Foreskin keratinocyte (primary cell): ENCODE measurements at places on chromosomes 16 and 17. TPM values are rescaled to one million over a fixed set of nuclear protein-coding genes. Genes with fewer than 3 reads are reported as not detected.

Gene GNG13
- not detected in 2 replicates for total RNA-seq

Gene TP53TG3C
- total RNA-seq, result not detected in 2 replicates

Gene MTHFSD
- total RNA-seq, result 12.7 and 13.1 TPM in 2 replicates

Gene CTRB1
- not detected in 2 replicates for total RNA-seq

Gene CACNA1G
- 0.20 and 0.28 TPM in 2 replicates for total RNA-seq

Gene KCNH4
- total RNA-seq, result not detected in 2 replicates

Gene KRTAP3-2
- not detected in 2 replicates for total RNA-seq

Gene SULT1A2
- total RNA-seq, result 0.25 TPM in 1 of 2 replicates, not detected in the other

Gene NPIPA3
- total RNA-seq, result 4.0 and 5.1 TPM in 2 replicates

Gene STX1B
- total RNA-seq, result 0.39 and 0.61 TPM in 2 replicates

Gene MMP25
- 0.35 and 1.8 TPM in 2 replicates for total RNA-seq

Gene IL17C
- not detected in 2 replicates for total RNA-seq

Gene CARD14
- total RNA-seq, result 0.04 and 0.24 TPM in 2 replicates

Gene ADAP2
- 0.35 and 0.65 TPM in 2 replicates for total RNA-seq

Gene RHBDL1
- total RNA-seq, result 1.3 and 2.0 TPM in 2 replicates

Gene ADGRG3
- not detected in 2 replicates for total RNA-seq

Gene ACSM3
- 0.44 and 0.67 TPM in 2 replicates for total RNA-seq

Gene HID1
- total RNA-seq, result 0.07 and 0.10 TPM in 2 replicates

Gene KRT28
- total RNA-seq, result not detected in 2 replicates

Gene SLC16A13
- total RNA-seq, result 4.3 and 6.7 TPM in 2 replicates

Gene ZNF668
- total RNA-seq, result 11.9 and 12.6 TPM in 2 replicates

Gene KRTAP9-2
- not detected in 2 replicates for total RNA-seq

Gene CETP
- total RNA-seq, result not detected in 2 replicates

Gene DPH1
- 23.3 and 24.0 TPM in 2 replicates for total RNA-seq

Gene ENPP7
- not detected in 2 replicates for total RNA-seq

Gene CA7
- total RNA-seq, result not detected in 2 replicates

Gene TAC4
- not detected in 2 replicates for total RNA-seq

Gene LPO
- total RNA-seq, result not detected in 2 replicates

Gene ACSF2
- total RNA-seq, result 37.9 and 40.6 TPM in 2 replicates

Gene DNAAF8
- 0.18 and 0.31 TPM in 2 replicates for total RNA-seq

Gene HOXB5
- total RNA-seq, result not detected in 2 replicates

Gene KRTAP4-9
- total RNA-seq, result not detected in 2 replicates

Gene HSPB9
- not detected in 2 replicates for total RNA-seq

Gene RABEP2
- total RNA-seq, result 16.2 and 16.6 TPM in 2 replicates

Gene SMIM22
- total RNA-seq, result 47.9 and 80.8 TPM in 2 replicates

Gene TCAP
- 0.18 and 0.31 TPM in 2 replicates for total RNA-seq

Gene ITPRIPL2
- 15.2 and 18.1 TPM in 2 replicates for total RNA-seq

Gene GLP2R
- not detected in 2 replicates for total RNA-seq

Gene FADS6
- not detected in 2 replicates for total RNA-seq

Gene TMEM231
- total RNA-seq, result 9.0 and 10.3 TPM in 2 replicates

Gene USP36
- total RNA-seq, result 30.6 and 31.4 TPM in 2 replicates

Gene MRPS23
- 78.3 and 79.4 TPM in 2 replicates for total RNA-seq

Gene FBXO39
- 0.25 and 0.92 TPM in 2 replicates for total RNA-seq

Gene ASPA
- total RNA-seq, result not detected in 2 replicates

Gene CLDN6
- 0.11 and 0.14 TPM in 2 replicates for total RNA-seq

Gene KRTAP16-1
- not detected in 2 replicates for total RNA-seq

Gene SALL1
- total RNA-seq, result not detected in 2 replicates

Gene PHOSPHO1
- 0.11 and 0.31 TPM in 2 replicates for total RNA-seq

Gene C16orf54
- not detected in 2 replicates for total RNA-seq

Gene CFAP97D1
- not detected in 2 replicates for total RNA-seq

Gene DHRS7C
- not detected in 2 replicates for total RNA-seq

Gene GJC1
- total RNA-seq, result 31.7 and 32.5 TPM in 2 replicates

Gene KRT24
- 0.07 TPM in 1 of 2 replicates, not detected in the other for total RNA-seq

Gene CA5A
- total RNA-seq, result not detected in 2 replicates

Gene TPPP3
- total RNA-seq, result 0.07 TPM in 1 of 2 replicates, not detected in the other

Gene TLCD3B
- 0.07 TPM in 1 of 2 replicates, not detected in the other for total RNA-seq

Gene TEKT1
- total RNA-seq, result not detected in 2 replicates
